Activated gamma-delta T cell (primary cell): ENCODE measurements at places on chromosomes 7 and 10.

DNA sequence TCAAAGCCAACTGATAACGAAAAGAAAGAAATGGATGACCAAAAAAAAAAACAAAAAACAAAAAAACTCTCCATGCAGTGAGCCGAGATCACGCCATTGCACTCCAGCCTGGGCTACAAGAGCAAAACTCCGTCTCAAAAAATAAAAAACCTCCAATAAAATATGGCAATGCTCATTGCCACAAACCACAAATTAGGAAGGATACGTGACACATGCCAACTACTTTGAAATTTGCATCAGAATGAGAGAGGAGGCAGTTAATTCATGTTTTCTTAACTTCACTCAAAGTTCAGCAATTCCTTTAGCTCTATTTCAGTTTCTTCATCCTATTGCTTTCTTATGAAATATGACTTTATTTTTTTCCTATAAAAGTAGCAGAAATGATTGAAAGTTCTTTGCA, 398.1 kb upstream of the C7orf33 start:
- no peak for DNase-seq

DNA sequence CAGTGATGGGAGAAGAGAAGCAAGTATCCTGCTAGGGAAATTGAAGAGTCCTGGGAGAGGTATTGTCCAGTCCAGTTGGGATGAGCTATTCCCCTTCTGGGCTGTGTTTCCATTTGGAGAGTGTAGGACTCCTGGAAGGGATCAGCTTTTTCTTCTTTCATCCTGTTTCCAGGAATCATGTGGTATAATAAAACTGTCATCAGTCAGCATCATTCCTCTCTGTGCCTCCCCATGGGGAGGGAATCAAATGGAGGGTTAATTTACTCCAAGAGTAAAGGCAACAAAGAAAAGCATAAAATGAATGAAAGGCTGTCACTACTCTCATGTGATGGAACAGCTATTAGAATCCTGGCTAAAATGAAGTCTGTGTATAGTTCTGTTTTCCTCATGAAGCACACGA, 429.9 kb downstream of the SORCS3 start:
- DNase-seq: no peak

DNA sequence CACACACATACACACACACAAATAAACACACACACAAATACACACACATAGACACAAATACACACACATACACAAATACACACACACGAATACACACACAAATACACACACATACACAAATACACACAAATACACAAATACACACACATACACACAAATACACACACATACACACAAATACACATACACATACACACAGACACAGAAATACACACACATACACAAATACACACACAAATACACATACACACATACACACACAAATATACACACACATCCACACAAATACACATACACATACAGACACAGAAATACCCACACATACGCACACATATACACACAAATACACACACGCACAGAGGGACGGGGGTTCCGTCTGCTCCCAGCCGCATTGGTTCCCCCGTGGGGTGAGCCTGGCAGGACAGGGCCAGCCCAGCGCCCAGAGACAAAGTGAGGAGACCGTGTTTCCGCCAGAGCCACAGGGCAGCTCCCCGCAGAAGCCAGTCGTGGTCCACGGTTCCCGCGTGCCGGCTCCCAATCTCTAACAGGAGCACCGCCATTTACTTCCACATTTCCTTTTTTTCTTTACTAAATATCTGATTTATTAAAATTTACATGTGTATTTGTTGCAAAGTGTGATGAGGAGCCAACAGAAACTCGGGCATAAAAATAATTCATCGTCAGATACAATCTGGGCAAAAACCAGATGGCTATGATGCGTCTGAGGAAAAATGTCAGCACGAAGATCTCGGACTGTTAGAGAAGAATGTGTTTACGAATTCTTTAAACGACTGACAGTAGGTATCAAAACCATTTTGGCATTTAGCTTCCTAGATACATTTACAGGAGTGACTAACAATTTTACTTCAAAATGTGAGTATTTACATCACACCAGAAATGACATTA, 3.1 kb upstream of the KNDC1 start:
- DNase-seq: no peak

- no peak for DNase-seq
These were observed 149.0 kb upstream of the CHST15 start for GRCh38 chr10:124242365-124242764.

DNA sequence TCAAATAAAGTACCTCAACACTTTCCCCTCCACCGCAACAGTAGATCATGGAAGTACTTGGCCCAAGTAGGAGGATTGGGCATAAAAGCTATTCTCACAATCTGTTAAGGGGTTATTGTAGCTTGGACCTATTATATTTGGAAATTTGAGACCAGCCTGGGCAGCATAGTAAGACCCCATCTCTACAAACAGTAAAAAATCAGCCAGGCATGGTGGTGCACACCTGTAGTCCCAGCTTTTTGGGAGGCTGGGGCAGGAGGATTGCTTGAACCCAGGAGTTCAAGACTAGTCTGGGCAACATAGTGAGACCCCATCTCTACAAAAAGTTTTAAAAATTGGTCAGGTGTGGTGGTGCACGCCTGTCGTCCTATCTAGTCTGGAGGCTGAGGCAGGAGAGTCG, 13.2 kb downstream of the PRKRIP1 start:
- no peak for DNase-seq

GRCh38 chr7:99579956-99580777, 17.9 kb upstream of the TMEM225B start:
- peak; percentile 29 for DNase-seq

DNA sequence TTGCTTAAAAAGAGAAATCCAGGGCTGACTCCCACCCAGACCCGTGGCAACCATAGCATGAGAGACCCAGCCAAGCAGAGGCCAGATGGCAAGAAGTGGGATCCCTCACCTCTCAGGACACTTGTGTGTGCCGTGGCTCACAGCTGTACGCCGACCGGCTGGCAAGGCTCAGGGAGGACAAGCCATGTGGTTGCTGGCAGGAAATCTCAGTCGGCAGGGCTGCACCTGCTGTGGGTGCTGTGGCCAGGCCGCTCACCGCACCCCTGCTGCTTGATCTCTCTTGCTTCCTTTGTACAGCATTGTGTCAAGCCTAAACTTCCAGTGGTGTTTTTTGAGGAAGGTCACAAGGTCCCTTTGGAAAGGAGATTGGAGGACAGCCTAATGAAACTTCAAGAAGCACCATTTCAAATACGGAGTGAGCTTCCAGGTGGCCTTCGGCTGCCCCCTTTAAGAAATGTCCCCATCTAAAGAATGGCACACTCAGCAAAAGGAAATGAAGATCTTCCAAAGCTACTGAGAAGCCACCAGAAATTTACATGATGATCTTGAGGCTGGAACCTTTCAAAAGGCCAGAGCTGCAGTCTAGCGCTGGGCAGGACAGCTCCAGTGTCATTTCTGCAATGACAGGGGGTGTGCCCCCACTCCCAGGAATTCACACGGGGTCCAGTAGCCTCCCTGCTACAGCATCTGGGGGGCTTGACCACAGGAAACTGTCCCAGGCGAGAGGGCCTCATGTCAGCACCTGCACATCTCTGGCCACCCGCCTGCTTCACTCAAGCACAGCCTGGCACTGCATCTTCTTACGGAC, 409.0 kb upstream of the MGMT start:
- no peak for DNase-seq

- no peak for DNase-seq
These were observed 170.9 kb downstream of the RAMP3 start for GRCh38 chr7:45328403-45328981.

- no peak for DNase-seq
These were observed 10.4 kb downstream of the AFAP1L2 start for GRCh38 chr10:114393886-114394285.

DNA sequence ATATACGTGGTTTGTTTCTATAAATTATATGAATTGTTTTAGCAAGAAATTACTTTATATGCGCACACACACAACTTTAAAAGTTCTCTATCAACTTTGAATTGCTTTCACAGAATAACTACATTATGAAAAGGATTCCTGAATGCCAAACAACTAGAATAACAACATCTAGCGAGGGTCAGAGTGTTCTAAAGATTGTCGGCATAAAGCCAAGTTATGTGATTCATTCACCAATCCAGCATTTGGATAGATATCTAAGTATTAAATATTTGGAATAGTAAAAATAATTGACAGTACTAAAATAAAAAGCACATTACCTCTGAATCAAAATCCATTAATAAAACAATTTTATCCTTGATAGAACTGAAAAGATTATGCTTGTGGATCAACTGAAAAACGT, 125.3 kb upstream of the AMPH start:
- DNase-seq: no peak
